NCI-H524 (cell line): ENCODE measurements at places on chromosomes 6 and 20.

GRCh38 chr20:58330687-58331086 is 21.2 kb downstream of the RAB22A start:
- no peak for DNase-seq

- DNase-seq: no peak
Observed at GRCh38 chr6:29764422-29765196, 41.4 kb downstream of the HLA-F start.

DNA sequence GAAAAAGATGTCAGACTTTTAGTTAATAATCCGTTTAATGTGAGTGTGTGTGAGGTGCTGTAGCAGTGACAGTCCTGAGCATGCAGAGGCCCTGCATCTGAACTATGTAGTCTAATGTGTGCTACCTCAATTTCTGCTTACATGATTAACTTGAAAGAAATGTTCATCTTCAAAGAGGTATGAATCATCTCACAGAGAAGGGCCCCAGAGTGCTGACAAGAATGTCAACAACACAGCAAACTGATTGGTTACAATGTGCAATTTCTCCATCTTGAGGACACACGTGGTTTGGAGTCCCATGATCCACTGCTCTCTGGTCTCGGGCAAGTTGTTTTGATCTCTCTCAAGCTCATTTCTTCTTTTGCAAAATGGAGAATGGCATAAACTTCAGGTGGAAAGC is 61.7 kb upstream of the EMILIN3 start:
- no peak for DNase-seq

DNA sequence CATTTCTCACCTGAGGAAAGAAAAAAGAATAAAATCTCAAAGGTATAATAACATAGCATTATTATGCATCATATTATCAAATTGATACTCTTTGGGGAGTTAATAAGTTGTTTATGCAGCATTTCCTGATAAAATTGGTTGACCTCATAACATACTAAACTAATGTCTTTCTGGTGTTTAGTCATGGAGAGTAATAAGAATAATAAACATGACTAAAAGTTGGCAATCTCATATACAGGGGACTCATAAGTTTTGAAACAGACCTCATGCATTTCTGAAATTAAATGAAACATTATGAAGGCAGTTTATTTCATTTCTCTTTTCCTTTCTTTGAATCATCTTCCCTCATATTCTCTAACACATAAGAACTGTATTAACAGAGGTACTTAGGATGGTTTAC is 60.5 kb upstream of the PRDM1 start:
- no peak for DNase-seq
